ENCODE measurements at places on chromosomes 7 and 10.

DNA sequence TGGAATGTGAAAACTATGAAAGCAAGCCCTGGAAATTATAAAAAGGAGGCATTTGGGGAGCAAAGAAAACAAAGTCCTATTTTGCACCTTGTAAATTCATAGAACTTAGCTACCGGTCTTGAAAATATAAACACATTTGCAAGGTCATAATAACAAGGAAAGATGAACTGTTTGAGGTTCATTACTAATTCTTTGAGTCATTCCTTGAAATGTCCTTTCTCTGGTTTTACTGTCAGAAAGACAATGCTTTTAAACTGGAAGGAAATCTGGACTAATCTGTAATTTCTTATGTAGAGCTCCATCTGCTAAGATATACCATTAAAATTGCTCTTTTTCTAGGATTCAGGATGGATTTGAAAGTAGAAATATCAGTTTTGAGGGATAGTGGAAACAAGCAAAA is 1.4 kb downstream of the ERLIN1 start:
- no peak for DNase-seq

DNA sequence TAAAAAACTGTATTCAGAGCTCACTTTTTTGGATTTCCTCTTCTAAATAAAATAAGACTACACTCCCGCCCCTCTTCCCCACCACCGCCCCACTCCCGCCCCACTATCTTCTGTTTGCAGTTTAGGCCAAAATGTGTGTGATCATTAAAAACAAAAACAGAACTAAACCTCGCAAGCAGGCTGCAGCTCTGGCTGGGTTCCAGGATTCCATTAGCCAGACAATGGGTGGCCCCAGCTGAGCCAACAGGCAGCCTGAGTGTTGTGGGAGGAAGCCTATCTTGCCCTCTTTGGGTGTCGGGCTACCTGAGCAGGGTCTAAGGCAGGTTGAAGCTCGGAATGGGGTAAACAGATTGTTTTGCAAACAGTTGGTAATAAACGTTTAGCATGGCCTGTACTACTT is 41.7 kb downstream of the ARL4A start:
- peak; percentile 65 for DNase-seq

GRCh38 chr10:128526791-128527375 is 400.7 kb upstream of the MKI67 start:
- DNase-seq = no peak

DNA sequence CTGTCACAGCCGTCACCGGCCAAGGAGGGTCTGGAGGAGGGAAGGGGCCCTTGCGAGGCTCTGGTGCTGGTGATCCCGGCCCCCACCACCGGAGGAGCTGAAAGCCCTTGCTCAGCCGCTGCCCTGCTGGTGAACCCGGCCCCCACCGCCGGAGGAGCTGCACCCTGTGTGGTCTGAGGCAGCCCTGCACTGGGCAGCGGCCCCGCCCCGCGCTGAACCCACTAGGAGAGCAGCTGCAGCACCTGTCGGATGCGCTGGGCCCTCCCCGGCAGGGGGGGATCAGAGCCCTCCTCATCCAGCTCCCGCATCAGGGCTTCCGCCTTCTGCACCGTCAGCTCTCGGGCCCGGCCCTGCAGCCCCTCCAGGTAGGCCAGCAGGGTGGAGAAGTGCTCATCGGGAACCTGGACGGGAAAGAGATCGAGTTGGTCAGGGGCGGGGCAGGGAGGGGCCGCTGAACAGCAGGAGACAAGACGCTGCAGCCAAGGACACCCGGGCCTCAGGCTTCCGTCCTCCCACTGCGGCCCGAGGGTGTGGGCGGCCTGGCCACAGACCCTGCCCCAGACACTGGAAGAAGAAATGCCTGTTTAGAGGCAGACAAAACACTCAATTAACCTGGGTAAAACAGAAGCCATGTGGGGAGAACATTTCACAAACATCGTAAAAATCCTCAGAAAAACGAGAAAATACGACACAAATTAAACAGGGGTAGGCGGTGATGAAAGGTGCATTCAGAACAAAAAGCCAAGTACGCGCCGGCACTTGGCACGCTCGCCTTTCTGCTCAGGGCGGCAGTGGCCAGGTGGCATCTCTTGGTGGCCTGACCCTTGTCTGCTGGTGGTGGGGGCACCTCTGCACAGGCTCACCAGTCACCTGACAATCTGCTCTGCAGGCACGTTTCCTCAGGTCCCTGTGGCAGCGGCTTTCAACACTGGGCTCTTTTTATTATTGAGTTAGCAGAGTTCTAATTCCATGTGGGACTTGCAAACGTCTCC is 14.7 kb downstream of the CYP2W1 start:
- DNase-seq = no peak

DNA sequence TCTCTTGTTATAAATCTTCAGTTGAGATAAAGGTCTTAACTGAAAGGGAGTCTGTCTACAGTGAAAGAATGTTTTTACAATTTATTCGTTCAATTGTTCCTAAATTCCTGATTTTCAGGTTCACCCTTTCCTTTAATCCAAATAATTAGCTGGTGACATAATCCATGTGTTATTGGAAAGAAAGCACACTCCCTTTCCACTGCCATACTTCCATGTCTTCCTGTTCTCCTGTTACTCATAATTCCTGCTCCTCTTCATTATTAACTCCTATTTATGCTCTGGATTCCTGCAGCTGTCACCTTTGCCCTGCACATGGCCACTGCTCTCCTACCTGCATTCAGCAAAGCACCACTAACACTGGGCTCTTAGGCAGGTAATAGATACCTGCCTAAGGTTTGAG is 40.0 kb upstream of the FAM3C start:
- DNase-seq = no peak

DNA sequence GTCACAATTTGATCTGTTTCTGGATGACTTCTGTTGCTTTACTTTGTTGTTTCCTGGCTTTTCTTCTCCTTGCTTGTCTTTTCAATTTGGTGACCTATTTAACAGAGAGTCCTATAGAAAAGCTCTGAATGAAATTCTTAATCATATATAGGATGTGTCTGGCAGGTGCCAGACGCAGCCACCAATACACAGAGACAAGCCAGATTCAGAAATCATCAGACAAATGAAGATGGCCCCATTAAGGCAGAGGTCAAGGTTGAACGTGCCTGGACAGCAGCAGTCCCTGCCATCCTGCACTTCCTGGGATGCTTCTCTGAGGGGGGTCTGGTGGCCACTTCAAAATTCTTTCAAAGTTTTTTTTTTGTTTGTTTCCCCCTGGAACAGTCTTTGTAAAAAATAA is 846.7 kb upstream of the COBL start:
- no peak for DNase-seq

GRCh38 chr10:43262902-43263466 is 3.9 kb downstream of the RASGEF1A start:
- no peak for DNase-seq

DNA sequence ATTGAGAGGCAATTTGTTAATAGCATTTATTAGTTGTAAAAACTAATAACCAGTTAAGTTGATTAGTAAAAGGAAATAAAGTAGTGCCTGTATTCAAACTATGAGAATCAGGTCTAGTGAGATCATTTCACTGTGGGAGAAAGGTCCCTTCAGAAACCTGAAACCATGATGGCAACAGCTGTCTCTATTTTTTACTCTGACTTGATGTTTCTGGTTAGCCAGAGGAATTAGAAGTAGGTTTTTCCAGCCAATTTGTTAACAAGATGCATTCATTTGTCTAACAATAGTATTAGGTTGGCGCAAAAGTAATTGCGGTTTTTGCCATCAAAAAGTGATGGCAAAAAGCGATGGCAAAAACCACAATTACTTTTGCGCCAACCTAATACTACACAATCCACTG is 272.2 kb upstream of the YAE1 start:
- no peak for DNase-seq

DNA sequence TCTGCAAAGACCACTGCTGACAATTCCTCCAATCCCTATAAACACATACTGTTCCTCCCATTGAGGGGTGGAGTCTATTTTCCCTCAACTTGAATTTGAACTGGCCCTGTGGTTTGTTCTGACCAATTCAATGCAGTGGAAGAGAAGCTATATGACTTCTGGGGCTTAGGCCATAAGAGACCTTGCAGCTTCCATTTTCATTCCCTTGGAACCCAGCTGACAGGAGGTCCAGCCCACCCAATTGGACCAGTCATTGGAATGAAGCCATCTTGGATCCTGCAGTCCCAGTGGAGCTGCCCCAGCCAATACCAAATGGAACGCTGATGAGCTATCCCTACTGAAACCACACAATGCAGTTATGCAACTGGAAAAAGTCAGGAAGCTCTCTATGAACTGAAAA is 8.9 kb upstream of the TMED4 start:
- DNase-seq = no peak

DNA sequence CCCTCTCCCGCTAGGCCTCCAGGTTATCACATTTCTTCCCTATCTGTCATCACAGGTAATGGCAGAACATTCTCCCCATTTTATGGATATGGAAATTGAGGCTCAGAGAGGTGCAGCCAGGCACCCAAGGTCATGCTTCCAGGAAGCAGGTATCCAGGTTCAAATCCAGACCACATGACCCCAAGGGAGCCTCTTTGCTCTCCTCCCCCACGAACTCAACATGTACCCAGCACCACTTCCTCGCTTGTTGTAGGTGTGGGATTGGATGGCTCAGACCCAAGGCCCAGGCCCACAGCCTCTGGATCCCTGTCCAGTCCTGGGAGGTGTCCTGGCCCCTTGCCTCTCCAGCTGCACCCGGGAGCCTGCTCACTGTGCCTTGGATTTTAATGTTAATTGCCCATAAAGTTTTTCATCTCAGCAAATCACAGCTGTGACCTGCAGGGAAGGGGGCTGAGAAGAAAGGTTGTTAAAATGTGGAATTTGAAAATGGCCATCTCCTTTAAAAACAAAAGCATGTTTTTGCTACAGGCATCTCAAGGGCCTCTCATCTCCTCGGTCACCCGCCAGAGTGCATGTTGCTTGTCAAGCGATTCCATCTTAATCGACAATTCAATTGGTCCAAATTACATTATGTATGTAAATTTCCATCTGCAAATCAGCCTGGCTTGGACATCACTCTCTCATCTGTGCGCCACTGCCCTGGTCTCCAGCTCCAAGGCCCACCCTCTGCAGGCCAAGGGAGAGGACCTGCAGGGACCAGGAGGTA is 205.4 kb upstream of the ZMIZ1 start:
- no peak for DNase-seq

- DNase-seq = no peak
Measured at GRCh38 chr10:129568583-129569344, 101.7 kb downstream of the MGMT start.

DNA sequence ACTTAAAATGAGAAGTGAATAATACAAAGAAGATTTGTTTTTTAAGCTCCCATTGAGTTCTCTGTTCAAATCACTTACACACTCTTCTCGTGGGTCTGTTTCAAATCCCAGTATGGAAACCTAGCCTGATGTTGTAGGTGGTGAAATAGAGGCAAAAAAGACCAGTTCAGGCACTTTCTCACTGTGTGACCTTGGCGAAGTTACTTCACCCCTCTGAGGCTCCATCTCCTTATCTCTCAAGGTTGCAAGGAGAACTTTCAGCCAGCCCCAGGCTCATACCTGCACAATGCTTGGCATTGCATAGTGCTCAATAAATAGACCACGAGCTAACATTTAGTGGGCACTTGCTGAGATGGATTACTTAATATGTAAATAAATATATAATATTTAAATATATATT is 90.1 kb downstream of the PRLHR start:
- no peak for DNase-seq

DNA sequence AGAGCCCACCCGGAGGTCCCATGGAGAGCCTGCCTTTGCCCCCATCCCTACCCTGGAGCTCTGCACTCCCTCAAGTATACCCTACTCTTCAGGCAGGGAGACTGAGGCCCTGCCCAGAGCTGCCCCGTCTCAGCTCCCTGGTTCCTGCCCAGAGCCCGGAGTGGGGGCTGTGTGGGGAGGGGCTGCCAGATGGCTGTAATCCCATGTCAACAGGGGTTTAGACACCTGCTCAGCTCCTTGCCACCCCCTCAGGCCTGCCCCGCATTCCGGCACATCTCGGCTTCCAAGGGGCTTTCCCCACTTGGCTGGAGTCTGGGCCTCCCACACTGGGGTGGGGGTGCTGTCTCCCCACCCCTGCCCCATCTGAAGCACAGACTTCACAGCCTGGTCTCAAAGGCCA is 20.9 kb upstream of the LFNG start:
- no peak for DNase-seq

DNA sequence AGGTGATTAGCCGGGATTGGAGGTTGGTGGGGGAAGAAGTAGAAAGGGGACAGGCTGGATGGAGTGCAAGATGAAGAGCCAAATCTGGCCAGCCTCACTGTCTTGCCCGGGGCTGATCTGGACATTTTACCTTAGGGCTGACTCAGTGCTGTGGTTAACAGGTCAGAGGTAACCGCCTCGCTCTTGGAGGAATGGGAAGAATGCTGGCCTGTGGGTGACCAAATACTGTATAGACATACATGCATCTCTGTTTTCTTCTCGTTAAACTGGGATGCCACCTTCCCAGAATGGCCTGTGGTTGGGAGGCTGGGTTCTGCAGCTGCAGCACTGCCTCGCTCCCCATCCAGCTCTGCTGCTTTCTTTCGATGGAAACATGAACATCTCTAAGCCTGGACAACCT is 120.0 kb downstream of the SEC23IP start:
- DNase-seq = peak; percentile 26

DNA sequence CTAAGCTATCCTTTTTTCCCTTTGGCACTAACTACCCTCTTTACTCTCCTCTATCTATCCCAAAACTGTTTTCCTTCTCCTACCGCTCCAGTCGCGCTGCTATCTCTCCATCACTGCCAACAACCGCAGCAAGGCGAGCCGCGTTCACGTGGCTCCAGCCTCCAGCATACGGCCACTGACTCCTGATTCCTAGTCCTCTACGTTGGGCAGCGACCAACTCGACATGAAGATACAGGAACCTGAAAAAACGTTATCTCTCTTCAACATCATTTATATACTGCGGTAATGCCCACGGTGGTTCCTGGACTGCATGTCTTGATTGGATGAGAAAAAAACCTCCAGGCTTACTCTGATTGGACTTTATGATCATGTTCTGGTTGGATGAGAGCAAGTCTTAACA is 129.5 kb downstream of the ZNF716 start:
- DNase-seq = no peak

GRCh38 chr7:47480576-47481538 is 101.1 kb downstream of the TNS3 start:
- no peak for DNase-seq

GRCh38 chr7:70259502-70259901 is 661.2 kb downstream of the AUTS2 start:
- peak; percentile 28 for DNase-seq

DNA sequence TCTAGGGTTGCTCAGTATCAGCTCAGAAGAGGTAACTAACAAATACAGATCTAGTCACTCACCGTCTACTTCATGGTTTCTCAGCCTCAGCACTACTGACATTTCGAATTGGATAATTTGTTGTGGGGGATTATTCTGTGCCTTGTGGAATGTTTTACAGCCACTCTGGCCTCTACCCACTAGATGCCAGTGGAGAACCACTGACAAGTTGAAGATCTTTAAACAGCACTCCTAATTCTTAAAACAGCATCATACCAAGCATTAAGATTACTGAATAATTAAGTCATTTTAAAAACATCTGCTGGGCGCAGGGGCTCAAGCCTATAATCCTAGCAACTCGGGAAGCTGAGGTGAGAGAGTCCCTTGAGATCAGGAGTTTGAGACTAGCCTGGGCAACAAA is 82.6 kb downstream of the UPF2 start:
- DNase-seq = no peak

Measured in astrocyte of the spinal cord (primary cell).